ENCODE measurements at places on chromosomes 7 and 10. TPM values are rescaled to one million over a fixed set of nuclear protein-coding genes. Genes with fewer than 3 reads are reported as not detected.

Gene LIMK1
- 14.6 TPM for polyA plus RNA-seq

Gene ZNF425
- 0.95 TPM for polyA plus RNA-seq

Gene NME8
- not detected for polyA plus RNA-seq

Gene CLDN15
- 2.2 TPM for polyA plus RNA-seq

Gene EN2
- not detected for polyA plus RNA-seq

All from IgD-negative memory B cell (primary cell).